ENCODE measurements at places on chromosomes 7 and 10.

- DNase-seq: peak; percentile 80
Observed at GRCh38 chr7:1175967-1176851, 16.2 kb upstream of the ZFAND2A start.

- no peak for DNase-seq
Observed at GRCh38 chr10:36253731-36254130, 611.6 kb upstream of the FZD8 start.

GRCh38 chr10:5888843-5889623 lies 660 bp downstream of the ANKRD16 start:
- peak; percentile 52 for DNase-seq

- no peak for DNase-seq
Observed at GRCh38 chr10:30705101-30705624, 75.6 kb upstream of the LYZL2 start.

- DNase-seq: no peak
Observed at GRCh38 chr7:96823274-96823673, 113.6 kb upstream of the SEM1 start.

GRCh38 chr7:114786455-114786854 lies 135.4 kb upstream of the MDFIC start:
- DNase-seq: no peak

- peak; percentile 38 for DNase-seq
Observed at GRCh38 chr10:21534604-21535493, 817 bp downstream of the MLLT10 start.

DNA sequence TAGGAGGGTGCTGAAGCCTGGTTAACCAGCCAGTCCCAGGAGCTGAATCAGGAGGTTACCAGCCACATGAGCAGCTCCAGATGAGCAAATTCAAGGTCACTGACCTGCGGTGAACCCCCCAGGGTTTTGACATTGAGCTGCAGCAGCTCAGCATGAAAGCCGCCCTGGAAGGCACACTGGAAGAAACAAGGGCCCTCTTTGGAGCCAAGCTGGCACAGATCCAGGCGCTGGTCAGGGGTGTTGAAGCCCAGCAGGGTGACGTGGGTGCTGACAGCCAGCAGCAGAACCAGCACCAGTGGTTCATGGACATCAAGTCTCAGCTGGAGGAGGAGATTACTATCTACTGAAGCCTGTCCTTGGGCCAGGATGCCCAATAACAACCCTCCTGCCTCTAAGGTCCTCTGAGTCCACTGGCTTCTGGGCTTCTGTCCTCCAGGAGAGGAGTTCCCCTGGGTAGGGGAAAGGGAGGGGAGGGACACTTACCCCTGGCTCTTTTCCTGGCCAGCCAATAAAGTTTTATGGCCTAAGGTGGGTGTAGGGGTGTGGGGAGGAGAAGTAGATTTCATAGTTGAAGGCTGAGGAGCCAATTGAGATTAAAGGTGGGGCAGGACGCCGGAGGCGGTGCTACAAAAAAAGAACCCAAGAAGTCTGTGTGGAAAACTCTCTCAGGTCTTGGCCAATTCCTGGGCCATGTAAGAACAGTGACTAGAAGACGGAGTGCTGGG lies 29.4 kb upstream of the ATOH7 start:
- DNase-seq: no peak

- DNase-seq: no peak
Observed at GRCh38 chr7:17599733-17600339, 301.4 kb downstream of the AHR start.

DNA sequence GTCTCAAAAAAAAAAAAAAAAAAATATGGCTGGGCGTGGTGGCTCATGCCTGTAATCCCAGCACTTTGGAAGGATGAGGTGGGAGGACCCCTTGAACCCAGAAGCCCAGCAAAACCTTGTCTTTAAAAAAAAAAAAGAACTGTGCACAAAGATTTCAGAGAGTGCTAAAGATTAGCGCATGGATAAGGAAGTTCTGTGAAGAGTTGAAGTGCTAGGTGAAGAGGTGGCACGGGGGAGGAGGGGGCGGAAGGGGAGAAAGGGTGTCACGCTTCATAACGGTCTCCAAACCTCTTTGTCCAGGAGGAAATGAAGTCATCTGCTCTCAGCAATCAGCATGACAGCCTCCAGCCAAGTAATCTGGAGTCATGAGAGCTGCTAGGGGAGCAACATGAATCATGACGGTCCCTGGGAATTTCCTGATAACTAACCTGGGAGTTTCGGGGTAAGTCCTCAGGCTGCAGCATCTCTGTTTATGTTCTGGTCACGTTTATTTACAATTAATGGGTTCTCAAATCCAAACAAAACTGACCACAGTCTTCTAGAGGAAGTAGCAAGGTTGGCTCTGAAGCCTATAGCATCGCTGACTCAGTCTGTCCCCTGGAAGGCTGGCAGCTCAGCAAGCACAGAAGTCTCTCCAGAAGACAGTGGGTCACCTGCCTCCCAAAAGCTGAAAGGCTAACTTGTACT lies 1.9 kb upstream of the PLAU start:
- peak; percentile 94 for DNase-seq

DNA sequence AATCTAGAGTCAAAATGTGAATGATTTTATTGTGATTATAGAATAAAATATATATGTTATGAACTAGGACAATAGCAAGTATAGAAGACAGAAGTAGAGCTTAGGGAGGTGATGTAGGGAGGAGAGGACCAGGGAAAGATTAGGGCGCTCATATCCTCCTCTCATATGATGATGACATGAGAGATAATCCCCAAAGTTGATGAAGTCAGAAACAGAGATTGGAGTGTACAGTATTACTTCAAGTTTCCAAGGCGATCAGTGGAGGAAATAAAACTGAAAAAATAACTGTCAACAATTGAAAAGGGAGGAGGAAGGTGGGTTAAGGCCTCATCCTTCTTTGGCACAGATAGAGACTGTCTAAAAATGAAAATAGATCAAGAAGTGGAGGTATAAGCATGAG lies 14.9 kb downstream of the MACROH2A2 start:
- DNase-seq: no peak

Data from endothelial cell of umbilical vein (primary cell).